ENCODE measurements at places on chromosomes 16 and 17.

- no peak for DNase-seq
Observed at GRCh38 chr16:19523184-19523558, 571 bp upstream of the CCP110 start.

DNA sequence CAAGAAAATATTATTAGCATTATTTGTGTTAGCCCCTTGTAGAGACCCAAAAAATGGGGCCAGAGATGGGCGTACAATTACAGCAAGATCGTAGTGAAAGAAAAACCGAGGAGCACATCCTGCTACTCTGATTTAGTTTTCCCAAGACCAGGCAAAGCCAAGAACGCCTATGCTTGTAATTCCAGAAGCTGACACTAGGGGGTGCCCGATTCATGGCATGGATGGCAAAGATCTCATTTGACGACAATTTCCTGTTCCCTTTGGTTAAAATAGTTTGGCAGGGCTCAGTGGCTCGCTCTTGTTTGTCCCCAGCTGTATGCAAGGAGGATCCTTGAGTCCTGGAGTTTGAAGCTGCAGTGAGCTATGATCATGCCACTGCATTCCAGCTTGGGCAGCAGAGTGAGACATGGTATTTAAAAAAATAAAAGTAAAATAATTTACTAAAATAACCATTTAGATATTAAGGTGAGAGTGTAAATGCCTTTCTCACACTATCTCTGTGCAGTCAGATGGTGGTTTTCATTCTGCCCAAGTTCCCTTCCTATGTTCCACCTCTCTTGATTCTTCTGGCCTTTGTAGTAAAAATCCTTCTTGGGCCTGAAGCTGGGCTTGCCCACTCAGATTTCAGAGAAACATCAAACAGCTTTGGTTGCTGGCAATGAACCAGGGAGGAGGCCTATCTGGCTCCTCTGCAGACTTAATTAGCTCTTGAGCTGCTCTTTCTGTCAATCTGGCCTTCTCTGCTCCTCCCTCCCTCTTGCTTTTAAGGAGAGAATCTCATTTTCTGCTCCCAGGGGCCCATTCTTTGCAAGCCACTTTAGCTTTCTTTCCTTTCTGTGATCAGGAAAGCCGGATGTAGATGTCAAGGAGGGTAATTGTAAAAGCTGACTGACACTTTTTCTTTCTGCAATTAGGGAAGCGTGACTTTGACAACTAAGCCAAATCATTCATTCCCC lies 31.2 kb downstream of the TMEM238L start:
- DNase-seq: no peak

GRCh38 chr16:81520151-81520470 lies 75.5 kb downstream of the CMIP start:
- DNase-seq: no peak

GRCh38 chr16:85616607-85617321 lies 3.6 kb downstream of the GSE1 start:
- no peak for DNase-seq

- no peak for DNase-seq
Observed at GRCh38 chr17:62140836-62141235, 75.8 kb upstream of the MED13 start.

DNA sequence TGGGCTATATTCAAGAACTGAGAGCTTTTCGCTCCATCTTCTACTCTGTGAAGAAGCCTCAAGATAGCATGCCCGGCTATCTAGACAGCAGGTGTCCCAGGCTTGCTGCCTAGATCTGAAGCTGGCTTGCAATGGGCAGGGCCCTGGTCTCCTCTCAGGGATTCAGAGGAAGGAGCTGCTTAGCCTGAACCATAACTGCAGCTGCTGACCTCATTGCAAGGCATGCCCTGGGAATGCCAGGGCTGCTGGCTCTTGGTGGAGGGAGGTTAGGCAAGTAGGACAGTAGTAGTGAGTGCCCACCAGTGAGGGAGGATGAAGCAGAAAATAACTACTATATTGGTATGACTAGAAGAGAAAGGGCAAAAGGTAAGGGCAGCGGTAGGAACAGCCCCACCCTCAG lies 21.3 kb upstream of the SLC35B1 start:
- no peak for DNase-seq
